ENCODE measurements at places on chromosomes 16 and 17.

DNA sequence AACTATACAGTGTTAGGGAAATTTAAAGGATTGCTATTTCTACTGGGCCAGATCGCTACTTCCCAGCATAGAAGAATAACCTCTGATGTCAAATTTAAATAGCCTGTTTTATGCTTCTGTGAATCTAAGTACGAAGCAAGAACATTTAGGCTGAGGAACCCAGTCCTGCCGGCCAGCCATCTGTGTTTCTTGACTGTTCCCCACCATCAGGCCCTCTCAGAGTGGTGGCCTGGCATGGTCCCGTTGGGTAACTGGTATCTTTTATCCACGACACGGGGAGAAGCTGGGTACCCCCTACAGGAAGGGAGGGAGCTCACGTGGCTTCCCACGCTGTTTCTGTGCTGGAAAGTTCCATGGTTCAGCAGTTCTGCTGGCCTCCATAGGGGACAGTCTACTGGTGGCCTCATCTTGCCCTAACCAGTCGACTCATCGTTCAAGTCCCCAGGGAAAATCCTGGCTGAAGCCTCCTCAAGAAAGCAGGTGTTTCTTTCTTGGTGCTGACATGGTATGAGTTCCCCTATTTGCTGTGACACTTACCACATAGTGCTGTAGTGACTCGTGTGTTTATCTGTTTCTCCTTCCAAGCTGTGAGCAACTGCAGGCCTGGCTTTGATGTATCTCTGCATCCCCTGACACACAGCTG, 201.7 kb upstream of the NLRP1 start:
- H3K4me1 ChIP-seq, result no peaks in the 10 kb centered on the region
- no peaks in the 10 kb centered on the region for H3K27me3 ChIP-seq
- H3K4me3 ChIP-seq, result no peak overlapping the region

- no peak overlapping the region for H3K4me3 ChIP-seq
- H3K27ac ChIP-seq, result no peak overlapping the region
- DNase-seq, result no peak
- no peaks in the 10 kb centered on the region for H3K4me1 ChIP-seq
Measured at GRCh38 chr17:40675905-40676304, 10.9 kb upstream of the KRT222 start.

- no peaks in the 10 kb centered on the region for H3K27me3 ChIP-seq
- DNase-seq, result no peak
- H3K4me3 ChIP-seq, result no peak overlapping the region
- H3K36me3 ChIP-seq, result no peaks in the 10 kb centered on the region
- H3K4me1 ChIP-seq, result no peaks in the 10 kb centered on the region
- no peak overlapping the region for H3K27ac ChIP-seq
Measured at GRCh38 chr17:82897514-82898249, 57.9 kb upstream of the ZNF750 start.

DNA sequence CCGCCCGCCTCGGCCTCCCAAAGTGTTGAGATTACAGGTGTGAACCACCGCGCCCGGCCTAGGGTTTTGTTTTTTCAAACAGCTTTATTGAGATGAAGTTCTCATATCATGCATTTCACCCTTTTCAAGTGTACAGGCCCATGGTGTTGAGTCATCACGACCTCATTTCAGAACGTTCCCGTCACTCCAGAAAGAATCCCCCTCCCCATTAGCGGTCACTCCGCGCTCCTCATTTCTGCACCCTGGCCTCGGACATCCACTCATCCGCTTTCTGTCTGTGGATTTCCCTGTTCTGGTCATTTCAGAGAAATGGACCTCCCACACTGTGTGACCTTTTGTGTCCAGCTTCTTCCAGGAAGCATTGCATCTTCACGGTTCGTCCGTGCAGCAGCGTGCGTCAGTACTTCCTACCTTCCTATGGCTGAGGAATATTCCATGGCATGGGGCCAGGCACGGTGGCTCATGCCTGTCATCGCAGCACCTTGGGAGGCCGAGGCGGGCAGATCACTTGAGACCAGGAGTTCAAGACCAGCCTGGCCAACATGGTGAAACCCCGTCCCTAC, 135.2 kb upstream of the GSE1 start:
- H3K4me3 ChIP-seq, result no peak overlapping the region
- peaks cover 19% of the 10 kb centered on the region for H3K4me1 ChIP-seq
- DNase-seq, result no peak
- no peak overlapping the region for H3K27ac ChIP-seq
- H3K27me3 ChIP-seq, result no peaks in the 10 kb centered on the region

DNA sequence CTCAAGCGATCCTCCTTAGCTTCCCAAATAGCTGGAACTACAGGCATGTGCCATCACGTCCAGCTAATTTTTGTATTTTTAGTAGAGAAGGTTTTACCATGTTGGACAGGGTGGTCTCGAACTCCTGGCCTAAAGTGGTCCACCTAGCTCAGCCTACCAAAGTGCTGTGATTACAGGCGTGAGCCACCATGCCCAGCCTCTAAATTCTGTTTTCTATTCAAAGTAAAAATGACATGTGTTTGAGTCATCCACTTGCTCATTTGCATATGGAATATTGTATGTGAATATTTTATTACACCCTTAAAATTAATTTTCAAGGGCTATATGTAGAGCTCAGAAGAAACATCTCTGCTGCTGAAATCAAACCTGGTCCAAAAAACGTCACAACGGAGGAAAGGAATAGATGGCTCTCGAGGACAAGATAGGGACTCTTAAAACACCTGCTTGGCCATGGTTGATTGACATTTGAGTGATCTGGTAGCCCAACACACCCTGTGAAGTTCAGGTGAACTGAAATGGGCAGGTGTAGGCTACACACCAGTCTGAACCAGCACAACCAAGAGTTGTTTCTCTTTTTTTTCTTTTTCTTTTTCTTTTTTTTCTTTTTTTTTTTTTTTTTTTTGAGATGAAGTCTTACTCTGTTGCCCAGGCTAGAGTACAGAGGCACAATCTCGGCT, 51.1 kb downstream of the SF3B3 start:
- no peaks in the 10 kb centered on the region for H3K27me3 ChIP-seq
- no peak for DNase-seq
- no peaks in the 10 kb centered on the region for H3K36me3 ChIP-seq
- no peak overlapping the region for H3K4me3 ChIP-seq
- H3K4me1 ChIP-seq, result peaks cover 48% of the 10 kb centered on the region

DNA sequence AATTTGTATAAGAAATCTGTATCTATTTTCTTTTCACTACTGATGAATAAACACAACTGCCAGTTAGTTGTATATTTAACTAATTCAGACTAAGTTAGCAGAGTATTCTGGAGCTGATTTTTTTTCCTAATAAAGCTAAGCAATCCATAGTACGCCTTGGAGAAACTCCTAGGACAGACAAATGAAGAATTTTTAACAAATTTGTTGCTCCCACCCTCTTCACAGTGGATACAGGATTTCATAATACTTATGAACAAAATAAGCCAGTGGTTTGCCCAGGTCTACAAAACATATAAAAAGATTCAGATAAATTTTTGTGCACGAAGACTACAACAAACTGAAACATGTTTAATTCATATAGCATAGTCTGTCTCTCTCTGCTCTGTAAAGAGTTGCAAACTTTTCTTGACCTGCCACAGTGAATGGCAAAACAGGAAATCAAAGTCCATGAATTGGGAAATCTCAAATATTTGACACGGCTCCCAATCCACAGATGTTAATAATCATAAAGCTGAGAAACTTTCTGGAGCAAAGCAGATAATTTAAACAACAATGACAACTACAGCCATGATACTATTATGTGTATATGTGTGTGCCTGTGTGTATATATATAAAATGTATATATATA, 594 bp upstream of the ABCA6 start:
- no peak overlapping the region for H3K4me3 ChIP-seq
- H3K27ac ChIP-seq, result peak overlapping the region; percentile 70
- peak; percentile 54 for DNase-seq
- peaks cover 32% of the 10 kb centered on the region for H3K4me1 ChIP-seq
- H3K27me3 ChIP-seq, result no peaks in the 10 kb centered on the region

DNA sequence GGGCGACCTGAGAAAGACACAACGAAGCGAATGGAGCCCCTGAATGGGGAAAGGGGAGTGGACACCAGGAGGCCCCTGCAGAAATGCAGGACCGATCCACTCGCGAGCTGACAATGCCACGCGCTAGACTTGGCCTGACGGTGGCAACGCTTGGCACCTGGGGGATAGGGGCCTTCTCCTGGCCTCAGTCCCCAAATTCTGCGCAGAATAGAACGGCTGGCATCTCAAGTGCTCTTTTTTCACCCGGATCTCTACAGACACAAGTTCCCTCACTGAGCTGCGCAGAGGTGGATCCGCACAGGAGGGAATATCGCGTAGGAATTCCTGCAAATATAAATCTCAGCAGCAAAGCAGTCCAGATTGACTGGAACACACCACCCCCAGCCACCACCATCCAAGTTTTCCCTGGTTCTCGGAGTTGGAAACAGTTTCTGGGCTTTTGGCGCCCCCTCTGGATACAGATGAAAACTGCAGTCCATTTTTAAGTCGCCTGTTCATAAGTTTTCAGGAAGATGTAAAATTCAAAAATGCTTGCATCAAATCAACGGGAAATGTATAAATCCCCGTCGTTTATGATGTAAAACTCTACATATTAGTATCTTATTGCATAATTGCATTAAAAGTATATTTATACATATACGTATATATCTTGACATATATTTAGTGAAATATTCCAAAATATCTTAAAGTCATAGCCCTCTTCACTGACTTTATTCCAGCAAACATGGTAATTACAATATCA, 2.3 kb upstream of the SOX9 start:
- H3K4me3 ChIP-seq, result peak overlapping the region; percentile 41
- peaks cover 40% of the 10 kb centered on the region for H3K4me1 ChIP-seq
- H3K36me3 ChIP-seq, result no peaks in the 10 kb centered on the region
- peaks cover 94% of the 10 kb centered on the region for H3K27me3 ChIP-seq
- H3K27ac ChIP-seq, result no peak overlapping the region

- H3K36me3 ChIP-seq, result no peaks in the 10 kb centered on the region
- peaks cover 12% of the 10 kb centered on the region for H3K4me1 ChIP-seq
- H3K27me3 ChIP-seq, result no peaks in the 10 kb centered on the region
- H3K27ac ChIP-seq, result no peak overlapping the region
- no peak overlapping the region for H3K4me3 ChIP-seq
Measured at GRCh38 chr17:63173450-63173849, 207.4 kb downstream of the TANC2 start.

DNA sequence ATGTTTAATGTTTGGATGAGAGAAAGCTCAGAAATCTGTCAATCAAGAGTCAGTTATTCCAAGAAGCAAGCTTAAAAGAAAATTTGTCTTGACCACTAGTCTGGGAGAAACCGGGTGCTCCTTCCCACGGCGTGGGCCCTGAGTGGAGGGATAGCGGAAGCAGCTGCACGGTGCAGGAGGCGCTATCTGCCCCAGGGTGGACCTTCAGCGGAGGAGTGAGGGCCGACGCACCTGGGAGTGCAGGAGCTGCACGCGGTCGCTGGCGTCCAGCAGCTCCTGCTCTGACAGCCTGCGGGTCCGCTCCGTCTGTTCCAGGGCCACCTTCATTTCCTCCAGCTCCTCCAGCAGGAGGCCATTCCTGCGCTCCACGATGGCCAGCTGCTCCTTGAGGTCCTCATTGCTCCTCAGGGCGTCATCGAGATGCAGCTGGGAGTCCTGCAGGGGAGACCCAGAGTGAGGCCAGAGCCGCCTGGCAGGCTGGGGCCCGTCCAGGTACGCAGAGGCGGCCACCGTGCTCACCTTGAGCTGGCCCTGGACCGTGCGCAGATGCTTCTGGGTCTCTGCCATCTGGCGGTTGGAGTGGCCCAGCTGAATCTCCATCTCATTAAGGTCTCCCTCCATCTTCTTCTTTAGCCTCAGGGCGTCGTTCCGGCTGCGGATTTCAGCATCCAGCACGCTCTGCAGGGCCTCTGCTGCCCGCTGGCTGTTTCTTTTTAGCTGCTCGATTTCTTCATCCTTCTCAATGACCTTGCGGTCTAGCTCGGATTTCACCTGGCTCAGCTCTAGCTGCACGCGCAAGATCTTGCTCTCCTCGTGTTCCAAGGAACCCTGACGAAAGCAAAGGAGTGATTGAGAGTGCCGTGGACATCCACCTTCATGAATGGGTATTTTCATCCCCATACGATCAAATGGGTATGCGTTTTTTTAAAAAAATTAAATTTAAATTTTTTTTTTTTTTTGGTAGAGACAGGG, 63.5 kb downstream of the MYH13 start:
- no peaks in the 10 kb centered on the region for H3K4me1 ChIP-seq
- no peaks in the 10 kb centered on the region for H3K27me3 ChIP-seq
- no peak overlapping the region for H3K27ac ChIP-seq
- no peak for DNase-seq
- H3K36me3 ChIP-seq, result no peaks in the 10 kb centered on the region
- H3K4me3 ChIP-seq, result no peak overlapping the region
